Stimulated activated CD4-positive, alpha-beta T cell treated with anti-CD3 and anti-CD28 coated beads, Interleukin-4, amount 100 ng/mL, for 48 hours (primary cell): ENCODE measurements at places on chromosomes 2 and 18.

DNA sequence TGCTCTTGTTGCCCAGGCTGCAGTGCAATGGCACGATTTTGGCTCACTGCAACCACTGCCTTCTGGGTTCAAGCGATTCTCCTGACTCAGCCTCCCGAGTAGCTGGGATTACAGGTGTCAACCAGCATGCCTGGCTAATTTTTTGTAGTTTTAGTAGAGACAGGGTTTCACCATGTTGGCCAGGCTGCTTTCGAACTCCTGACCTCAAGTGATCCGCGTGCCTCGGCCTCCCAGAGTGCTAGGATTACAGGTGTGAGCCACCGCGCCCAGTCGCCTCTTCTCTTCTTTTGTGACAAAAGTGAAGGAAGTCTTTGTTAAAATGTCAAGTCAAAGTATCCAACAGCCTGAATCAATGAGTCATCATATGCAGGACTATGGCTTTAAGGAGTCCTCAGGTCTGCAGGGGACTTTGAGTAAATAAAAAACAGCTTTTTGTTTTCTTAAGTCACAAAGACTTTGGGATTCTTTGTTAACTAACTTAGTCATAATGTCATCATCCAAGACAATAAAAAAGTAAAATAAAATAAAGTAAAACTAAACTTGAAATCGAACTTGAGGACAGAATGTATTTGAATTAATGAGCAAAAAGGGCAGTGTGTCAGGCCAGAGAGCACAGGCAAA is 1153.2 kb downstream of the SUCLG1 start:
- no peak for DNase-seq

DNA sequence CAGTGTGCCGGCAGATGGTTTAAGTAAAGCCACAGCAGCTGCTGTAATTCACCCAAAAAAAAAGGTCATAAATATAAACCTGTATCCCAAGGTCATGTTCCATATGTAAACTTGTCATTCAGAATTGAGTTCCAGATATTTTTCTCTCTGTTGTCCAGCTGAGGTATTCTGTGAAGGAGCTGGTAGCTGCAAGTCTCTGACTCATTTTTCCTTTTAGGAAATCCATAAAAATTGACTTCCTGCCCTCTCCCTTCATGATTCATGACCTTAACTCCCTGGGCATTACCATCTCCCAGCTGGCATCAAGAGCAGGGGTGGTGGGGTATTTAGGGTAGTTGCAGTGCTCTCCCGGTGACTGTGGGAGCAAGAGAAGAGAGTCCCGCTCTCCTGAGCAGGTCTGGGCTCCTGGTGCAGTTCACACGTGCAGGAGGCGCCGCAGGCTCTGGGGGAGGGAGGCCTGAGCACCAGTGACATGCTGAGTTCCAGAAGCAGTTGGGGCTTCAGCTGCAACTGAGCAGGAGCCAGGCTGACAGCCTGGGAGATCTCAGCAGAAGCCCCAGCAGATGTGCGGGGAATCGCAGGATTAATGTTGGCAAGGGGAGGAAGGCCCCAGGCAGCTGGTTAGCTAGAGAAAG is 192.6 kb downstream of the MGAT5 start:
- DNase-seq, result no peak

DNA sequence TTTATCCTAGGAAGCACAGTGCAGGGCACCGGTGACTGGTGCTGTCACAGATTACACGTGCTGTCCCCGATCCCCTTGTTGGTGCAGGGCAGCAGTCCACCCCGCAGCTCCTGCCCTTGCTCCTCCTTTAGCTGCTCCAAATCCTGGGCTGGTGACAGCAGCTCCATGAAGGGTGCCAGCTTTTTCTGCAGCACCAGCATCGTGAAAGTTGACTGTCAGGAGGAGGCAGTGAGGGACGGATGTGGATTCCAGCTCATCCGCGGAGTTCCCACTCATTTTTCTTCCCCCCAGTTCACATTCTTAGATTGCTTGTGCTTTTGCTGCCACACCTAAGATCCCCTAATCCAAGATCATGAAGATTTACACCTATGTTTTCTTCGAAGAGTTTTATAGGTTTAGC is 67.5 kb downstream of the ONECUT2 start:
- DNase-seq, result no peak

DNA sequence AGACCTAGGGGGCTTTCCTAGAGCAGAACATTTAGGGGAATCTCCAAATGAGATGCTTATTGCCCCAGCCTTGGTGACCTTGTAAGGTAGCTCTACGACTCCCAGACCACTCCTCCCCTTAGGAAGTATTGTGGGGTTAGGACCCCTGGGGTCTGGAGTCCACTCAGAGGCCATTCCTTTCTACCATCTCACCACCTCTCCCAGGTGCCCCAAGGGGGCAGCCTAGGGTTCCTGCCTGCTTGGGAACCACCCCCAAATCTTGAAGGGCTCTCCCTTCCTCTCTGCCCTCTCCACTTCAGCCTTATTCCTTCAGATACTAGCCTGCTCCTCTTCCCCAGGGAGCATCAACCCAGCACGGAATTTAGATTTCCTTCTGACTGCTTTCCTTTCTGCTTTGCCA is 17.5 kb upstream of the EXOC6B start:
- DNase-seq, result no peak

DNA sequence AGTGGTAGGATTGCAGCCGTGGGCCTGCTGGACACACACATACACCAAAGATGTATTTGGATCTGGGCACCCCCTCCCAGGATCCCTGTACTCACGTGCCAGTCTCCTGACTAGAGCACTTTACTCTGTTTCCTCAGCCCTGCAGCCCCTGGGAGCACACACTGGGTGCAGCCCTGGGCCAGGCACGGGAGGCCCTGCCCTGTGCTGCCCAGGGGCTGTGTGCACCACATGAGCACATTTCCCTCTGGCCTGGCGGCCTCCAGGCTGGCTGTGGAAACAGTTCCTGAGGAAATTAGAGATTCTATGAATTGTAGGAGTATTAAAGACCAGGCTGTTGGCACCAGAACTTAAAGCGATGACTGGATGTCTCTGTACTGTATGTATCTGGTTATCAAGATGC is 45.4 kb downstream of the BCL2L11 start:
- no peak for DNase-seq

GRCh38 chr2:46187112-46187618 is 110.0 kb upstream of the EPAS1 start:
- peak; percentile 11 for DNase-seq

DNA sequence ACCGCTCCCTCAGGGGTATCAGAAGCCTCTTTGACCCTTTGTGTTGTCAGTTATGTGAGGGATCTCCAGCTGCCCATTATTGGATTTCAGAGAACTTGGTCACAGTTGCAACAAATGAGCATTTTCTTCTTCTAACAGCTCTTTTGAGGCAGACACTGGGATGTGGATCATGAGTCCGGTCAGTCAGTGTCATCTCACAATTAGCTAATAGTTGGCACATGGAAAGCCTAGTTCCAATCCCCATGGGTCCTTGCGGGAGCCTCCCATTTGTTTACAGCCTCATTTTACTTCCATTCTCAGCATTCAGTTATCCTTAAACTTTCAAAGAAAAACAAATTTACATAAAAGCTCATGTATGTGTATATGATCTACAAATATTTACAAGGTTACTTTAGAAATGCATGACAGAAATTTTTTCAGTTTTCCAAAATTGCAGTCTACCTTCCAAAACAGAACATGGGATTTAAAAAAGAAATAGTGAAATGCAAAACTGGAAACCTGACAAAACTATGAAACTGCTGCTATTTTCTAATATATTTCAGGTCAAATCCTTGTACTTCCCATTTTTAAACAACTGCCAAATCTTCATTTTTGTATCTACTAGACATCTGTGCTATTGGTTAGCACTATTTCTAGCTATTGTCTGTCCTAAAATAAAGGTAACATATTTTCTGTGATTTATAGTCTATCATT is 547.1 kb upstream of the ZEB2 start:
- DNase-seq, result no peak

DNA sequence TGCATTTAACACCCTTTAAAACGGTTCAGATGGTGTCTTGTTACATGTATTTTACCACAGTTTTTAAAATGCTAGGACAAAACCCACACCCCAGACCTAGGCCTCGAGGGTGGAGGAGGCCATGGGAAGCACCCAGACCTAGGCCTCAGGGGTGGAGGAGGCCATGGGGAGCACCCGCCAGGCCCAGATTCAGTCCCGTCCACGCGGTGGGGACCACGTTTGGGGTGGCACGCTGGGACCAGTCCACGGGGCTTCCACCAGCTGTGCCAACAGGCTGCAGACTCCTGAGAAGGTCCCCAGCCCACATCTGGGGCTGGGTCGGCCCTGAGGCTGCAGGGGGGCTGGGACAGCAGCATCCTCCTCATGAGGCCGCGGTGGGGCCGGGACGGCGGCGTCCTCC is 63.4 kb downstream of the SLC66A2 start:
- no peak for DNase-seq

GRCh38 chr2:151620761-151621160 is 113.5 kb downstream of the NEB start:
- no peak for DNase-seq

GRCh38 chr2:49702740-49703139 is 548.4 kb upstream of the FSHR start:
- no peak for DNase-seq

- DNase-seq, result no peak
Measured at GRCh38 chr2:116680256-116680936, 1134.1 kb upstream of the DDX18 start.

- DNase-seq, result peak; percentile 3
Measured at GRCh38 chr2:187581125-187581896, 27.1 kb upstream of the TFPI start.

DNA sequence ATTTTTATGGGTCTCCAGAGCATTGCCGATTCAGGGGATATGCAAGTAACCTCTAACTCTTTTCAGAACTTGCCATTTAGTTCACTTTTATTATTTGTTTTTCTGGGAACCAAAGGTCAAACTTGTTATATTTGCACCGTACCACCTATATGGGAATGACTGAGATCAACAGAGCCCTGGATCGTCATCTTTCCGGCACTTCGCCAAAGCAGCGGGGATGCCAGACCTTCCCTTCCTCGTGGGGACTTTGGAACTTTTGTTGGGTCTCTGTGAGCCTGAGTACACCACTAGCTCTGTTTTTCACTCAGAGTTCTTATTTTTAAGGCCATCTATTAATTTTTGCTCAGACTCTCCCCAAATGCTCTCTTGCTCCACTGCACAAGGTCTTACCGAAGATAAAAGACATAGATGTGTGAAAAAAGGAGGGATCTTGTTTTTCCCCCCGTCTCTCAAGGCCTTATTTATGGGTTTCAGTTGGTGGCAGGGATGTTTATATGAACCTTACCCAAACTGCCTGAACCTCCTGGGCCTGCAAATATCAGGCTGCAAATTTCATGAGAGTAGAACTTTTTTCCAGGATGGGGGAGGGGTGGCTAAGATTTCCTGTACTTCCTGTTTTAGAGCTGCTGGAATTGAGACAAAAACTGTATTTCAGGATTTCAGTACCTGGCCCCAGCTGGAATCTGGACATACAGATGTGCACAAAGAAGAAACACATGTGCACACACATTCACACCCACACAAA is 350.3 kb downstream of the HRH4 start:
- no peak for DNase-seq

- no peak for DNase-seq
Measured at GRCh38 chr18:33839452-33840211, 261.6 kb downstream of the ASXL3 start.

GRCh38 chr2:133240491-133241223 is 327.6 kb downstream of the NCKAP5 start:
- DNase-seq, result no peak

GRCh38 chr18:2932247-2933181 is 80.4 kb downstream of the LPIN2 start:
- DNase-seq, result no peak

DNA sequence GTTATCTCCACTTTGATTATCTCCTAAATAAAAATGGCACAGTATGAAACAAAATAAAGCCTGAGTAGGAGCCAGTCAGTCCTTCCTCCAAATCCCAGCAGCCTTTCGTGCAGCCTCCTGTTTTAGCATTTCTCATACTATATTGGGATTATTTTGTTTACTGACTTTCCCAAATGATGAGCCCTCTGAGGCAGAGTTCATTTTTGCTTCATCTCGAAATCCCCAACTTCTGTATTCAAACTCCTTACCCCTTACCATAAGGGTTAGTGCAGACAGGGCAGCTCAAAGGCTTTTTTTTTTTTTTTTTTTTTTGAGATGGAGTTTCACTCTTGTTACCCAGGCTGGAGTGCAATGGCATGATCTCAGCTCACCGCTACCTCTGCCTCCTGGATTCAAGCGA is 113.3 kb upstream of the FOSL2 start:
- DNase-seq, result no peak

GRCh38 chr2:133599811-133600210 is 31.5 kb upstream of the NCKAP5 start:
- DNase-seq, result no peak

- DNase-seq, result no peak
Measured at GRCh38 chr2:60715561-60715960, 40.5 kb upstream of the PAPOLG start.

DNA sequence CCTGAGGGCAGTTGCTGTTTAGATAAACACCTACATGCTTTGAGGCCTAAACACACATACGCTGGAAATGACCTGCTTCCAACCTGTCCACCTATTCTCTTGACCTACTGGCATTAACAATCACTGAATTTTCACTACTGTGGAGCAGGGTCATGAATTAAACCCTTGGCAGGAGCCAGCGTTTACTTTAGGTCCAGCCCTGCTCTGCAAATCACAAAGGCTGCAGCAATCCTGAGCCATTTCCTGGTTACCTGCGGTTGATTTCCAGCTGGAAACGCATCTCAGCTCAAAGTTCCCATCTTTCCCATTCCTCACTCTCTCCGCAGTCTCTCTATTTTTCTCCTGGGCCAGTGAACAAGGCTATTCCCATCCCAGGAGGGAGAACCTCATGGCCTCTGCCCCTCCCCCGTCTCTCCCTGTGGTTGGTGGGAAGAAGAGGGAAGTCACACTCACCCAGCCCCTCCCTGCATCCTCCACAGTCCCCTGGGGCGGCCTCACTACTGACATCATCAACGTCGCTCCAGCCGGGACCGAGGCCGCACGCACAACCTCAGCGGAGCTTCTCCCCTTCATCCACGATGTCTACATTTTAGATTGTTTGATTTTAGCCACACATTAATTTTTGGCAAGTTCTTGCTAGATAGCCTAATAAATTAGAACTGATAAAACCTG is 84.5 kb upstream of the SNTG2 start:
- no peak for DNase-seq

GRCh38 chr2:169362118-169362893 is at the start of gene LRP2:
Gene LRP2, minus strand, starts transcription at chr2:169362534. Its CDS starts 135 bp downstream, at chr2:169362399.
- DNase-seq, result no peak

DNA sequence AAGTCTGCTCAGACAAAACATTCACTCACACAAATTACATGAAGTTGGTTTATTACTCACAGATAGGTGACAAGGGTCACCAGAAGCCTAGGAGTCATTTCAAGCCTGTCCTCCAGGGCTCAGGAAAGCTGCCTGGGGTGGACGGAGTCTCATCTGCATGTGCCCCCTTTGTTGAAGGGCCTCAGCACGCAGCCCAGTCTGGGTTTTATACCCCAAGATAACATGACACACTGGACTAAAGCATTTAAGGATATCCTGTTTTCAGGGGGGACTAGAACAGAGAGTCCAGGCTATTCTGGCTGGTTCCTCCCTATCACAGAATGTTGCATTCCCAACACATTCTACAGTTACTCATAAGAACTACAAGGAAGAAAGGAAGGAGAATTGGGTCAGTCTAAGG is 164.7 kb downstream of the MREG start:
- DNase-seq, result no peak

- DNase-seq, result no peak
Measured at GRCh38 chr18:76952747-76953146, 130.4 kb downstream of the ZNF236 start.
